ENCODE measurements at places on chromosomes 4 and X. TPM values are rescaled to one million over a fixed set of nuclear protein-coding genes. Genes with fewer than 3 reads are reported as not detected.

Gene C1QTNF7
- 1.0 TPM for polyA plus RNA-seq

Gene ANOS1
- polyA plus RNA-seq: 63.7 TPM

Gene MAGEA1
- polyA plus RNA-seq: not detected

Gene MAGEH1
- polyA plus RNA-seq: 133 TPM

Gene GPRIN3
- 9.8 TPM for polyA plus RNA-seq

Measured in spinal cord (tissue), 10 donors.